Nucleus accumbens (tissue), 56 donors: ENCODE measurements at places on chromosomes 4 and X.

DNA sequence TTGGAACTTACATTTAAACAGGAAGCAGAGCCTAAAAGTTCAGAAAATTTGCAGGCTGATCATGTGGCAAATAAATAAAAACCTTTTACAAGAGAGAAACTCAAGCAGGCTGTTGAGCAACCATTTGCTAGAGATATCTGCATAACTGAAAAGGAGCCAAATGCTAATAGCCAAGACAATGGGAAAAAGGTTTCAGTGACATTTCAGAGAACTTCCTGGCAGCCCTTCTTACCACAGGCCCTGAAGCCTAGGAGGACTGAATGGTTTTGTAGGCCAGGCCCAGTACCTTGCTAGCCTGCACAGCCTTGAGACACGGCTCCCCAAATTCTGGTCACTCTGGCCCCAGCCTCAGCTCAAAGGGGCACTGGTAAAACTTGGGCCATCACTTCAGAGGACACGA, 945.1 kb downstream of the ADGRL3 start:
- DNase-seq, result no peak

DNA sequence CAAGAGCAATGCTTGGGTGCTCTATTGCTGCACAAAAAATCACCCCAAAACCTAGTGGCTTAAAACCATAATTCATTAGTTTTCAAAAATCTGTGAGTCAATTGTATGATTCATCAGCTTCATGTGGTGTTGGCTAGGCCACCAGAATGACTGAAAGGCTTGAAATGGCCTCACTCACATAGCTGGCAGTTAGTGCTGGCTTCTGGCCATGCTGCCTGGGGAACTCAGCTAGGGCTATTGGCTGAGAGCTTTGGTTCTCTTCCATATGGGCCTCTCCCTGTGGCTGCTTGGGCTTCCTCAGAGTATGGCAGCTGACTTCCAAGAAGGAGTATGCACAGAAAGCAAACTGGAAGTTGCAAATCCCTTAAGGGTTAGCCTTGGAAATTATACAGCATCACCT, 3.1 kb upstream of the MTMR1 start:
- no peak for DNase-seq

- DNase-seq, result no peak
Measured at GRCh38 chr4:128583753-128584712, 225.5 kb upstream of the JADE1 start.

DNA sequence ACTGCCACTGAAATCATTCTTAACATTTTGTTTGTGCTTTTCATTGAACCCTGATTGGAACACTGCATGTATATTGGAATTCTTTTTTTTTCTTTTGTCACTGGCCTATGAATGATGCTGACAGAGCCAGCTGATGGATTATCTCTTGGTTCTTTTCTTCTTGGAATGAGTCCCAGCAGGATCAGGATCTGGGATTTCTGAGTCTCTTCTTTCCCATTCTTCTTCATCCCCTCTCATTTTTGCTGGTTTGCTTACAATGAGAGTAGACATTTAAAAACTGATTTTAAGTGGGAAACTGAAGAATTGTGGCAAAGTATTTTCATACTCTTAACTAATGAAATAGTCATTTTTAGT, 9.0 kb downstream of the DCUN1D4 start:
- no peak for DNase-seq

DNA sequence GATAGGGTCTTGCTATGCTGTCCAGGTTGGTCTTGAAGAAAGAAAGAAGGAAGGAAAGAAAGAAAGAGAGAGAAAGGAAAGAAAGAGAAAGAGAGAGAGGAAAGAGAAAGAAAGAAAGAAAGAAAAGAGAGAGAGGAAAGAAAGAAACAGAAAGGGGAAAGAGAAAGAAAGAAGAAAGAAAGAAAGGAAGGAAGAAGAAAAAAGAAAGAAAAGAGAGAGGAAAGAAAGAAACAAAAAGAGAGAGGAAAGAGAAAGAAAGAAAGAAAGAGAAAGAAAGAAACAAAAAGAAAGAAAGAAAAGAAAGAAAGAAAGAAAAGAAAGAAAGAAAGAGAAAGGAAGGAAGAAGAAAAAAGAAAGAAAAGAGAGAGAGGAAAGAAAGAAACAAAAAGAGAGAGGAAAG, 95.8 kb upstream of the SHOX start:
- no peak for DNase-seq

GRCh38 chrX:130975947-130976346, 72.9 kb upstream of the ENOX2 start:
- DNase-seq, result no peak

- DNase-seq, result no peak
Measured at GRCh38 chr4:66766557-66766956, 778.7 kb downstream of the CENPC start.

DNA sequence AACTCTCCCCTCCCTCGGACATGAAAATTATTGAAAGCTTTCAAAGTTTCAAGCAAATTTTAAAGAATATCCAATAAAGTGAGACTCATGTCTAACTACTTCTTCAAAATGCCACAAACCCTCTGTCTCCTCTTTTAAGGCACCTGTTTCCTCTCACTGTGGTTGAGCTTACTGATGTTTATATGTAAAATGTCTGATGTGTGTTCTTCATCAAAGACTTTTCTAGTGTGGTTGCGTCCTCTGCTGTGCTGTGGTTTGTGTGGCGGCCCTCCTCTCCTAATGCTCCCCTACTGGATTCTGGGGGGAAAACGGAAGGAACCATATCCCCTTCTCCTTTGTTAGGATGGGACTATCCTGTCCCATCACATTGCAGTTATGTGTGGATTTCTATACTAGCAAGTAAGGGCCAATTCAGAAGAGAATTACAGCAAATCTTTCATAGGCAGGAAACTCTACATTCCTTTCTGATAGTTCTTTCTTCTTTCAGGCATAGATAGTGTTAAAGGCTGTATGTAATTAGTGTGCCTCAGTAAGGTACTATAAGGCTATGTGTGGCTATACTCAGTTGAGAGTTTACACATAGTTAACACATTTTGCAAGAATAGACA, 221.0 kb upstream of the GPRIN3 start:
- DNase-seq, result no peak

- no peak for DNase-seq
Measured at GRCh38 chrX:19557822-19558221, 42.5 kb upstream of the MAP3K15 start.

DNA sequence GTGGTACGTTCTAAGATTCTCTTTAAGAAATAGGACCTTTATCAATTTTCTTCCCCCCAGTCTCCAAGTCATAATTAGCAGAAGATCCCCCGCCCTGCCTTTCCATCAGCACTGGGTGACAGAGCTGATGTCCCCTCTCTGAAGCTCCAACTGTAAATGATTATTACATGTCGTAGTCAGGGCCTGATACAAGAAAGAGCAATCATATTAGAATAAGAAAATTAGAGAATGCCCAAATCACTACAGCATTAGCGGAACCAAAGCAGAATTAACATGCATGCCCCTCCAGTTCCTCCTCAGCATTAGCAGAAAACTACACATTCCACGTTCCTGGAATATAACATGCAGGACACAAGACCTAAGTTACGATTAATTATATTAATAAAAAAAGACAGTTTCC, 717 bp downstream of the GPM6B start:
- DNase-seq, result no peak

GRCh38 chrX:65689377-65689776, 21.9 kb downstream of the MSN start:
- DNase-seq, result no peak

DNA sequence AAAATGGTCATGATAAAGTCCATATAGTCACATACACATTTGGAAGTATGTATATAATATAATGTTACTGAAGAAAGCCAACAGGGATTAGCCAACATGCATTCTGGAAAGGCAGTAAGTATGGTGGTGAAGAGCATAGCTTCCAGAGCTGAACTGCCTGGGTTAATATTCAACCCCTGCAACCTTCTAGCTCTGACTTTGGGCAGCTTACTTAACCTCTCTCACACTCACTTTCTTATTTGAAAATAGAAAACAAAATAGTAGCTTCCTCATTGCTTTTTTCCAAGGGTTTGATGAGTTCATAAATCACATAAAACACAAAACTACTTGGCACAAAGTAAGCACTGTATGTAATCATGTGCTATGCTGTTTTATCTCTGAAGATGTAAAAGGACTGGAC, 216.4 kb downstream of the CHIC2 start:
- no peak for DNase-seq

DNA sequence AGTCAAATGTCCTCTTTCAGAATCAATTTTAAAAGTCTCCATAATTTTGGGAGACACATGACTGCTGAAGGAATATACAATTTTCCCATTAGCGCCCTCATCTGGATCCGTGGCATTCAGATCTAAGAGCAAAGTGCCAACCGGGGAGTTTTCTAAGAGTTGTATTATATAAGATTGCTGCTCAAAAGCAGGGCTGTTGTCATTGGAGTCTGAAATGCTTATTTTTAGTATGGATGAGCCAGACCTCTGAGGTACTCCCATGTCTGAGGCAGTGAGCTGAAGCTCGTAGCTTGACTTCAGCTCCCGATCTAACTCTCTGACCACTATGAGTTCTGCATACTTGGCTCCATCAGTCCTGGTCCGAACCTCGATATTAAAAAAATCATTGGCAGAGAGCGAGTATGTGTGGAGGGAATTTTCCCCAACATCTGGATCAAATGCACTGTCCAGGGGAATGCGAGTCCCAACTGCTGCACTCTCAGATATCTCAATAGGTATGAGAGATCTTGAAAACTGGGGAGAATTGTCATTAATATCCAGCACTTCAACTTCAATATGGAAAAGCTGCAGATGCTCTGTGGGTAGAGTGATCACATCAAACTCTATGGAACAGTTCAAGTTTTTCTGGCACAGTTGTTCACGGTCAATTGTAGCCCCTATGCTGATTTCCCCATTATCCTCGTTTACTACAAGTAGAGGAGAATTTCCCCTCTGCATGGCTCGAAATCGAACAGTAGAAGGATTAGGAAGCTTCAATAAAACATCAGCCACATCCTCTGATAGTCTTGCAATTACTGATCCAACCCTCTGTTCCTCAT, 917 bp downstream of the PCDH18 start:
- DNase-seq, result no peak

DNA sequence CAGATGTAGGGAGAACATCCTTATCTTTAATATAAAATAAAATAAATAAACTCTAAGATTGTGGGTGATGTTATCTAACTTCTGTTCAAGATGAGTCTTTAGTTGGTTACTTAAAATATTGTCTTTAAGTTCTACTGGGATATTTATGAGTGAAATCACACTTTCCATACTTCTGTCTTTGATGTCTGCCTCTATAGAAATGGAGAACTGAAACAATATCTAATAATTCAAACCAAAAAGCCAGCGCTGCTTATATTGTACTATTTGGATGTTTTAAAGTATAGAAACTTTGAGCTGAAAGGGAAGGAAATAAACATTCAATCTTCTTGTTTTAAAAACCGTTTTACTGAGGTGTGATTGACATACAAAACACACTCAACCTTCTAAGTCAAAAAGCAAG, 44.8 kb upstream of the RPS6KA3 start:
- no peak for DNase-seq

- no peak for DNase-seq
Measured at GRCh38 chrX:135086197-135086854, 34.0 kb downstream of the ETDB start.

GRCh38 chr4:86356425-86357210, 3.2 kb downstream of the MAPK10 start:
- DNase-seq, result no peak
